AG04450 (cell line): ENCODE measurements at places on chromosomes 16 and 17. TPM values are rescaled to one million over a fixed set of nuclear protein-coding genes. Genes with fewer than 3 reads are reported as not detected.
A peak's percentile ranks its signal among the peaks of the same experiment; 100 is the strongest.

Gene CDYL2
- 2.3 and 2.9 TPM in 2 replicates for polyA plus RNA-seq

- peak; percentile 88 for DNase-seq
Observed at GRCh38 chr16:87464691-87465300, 28.0 kb downstream of the ZCCHC14 start.

GRCh38 chr17:51119415-51120356, 982 bp downstream of the SPAG9 start:
- DNase-seq, result no peak

GRCh38 chr16:84475643-84476240, 28.7 kb downstream of the MEAK7 start:
- DNase-seq, result no peak

- no peak for DNase-seq
Observed at GRCh38 chr17:36127199-36127893, 23.7 kb downstream of the CCL4 start.

GRCh38 chr16:49701789-49702494, 154.0 kb downstream of the ZNF423 start:
- DNase-seq, result no peak

Gene DNASE1L2
- polyA plus RNA-seq, result 0.14 and 0.19 TPM in 2 replicates

Gene KRT24
- polyA plus RNA-seq, result not detected in 2 replicates

DNA sequence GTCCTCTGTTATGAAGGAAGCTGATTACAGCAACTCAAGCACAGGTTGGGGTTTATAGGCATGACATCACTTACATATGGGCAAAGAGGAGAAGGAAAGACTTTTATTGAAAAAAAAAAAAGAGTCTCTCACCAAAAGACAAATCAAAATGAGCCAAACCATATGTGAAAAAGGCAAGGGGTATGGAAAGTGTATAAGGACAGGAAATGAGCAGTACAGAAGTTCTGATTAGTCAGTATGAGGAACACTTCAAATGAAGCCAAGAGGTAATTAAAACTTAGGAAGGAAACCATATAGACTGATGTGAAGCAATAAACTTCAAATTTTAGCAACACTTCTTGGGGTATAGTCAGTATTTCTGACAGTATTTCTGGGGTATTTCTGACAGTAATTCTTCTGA, 1372.6 kb downstream of the CDH11 start:
- no peak for DNase-seq
